ENCODE measurements at places on chromosomes 7 and 10.

DNA sequence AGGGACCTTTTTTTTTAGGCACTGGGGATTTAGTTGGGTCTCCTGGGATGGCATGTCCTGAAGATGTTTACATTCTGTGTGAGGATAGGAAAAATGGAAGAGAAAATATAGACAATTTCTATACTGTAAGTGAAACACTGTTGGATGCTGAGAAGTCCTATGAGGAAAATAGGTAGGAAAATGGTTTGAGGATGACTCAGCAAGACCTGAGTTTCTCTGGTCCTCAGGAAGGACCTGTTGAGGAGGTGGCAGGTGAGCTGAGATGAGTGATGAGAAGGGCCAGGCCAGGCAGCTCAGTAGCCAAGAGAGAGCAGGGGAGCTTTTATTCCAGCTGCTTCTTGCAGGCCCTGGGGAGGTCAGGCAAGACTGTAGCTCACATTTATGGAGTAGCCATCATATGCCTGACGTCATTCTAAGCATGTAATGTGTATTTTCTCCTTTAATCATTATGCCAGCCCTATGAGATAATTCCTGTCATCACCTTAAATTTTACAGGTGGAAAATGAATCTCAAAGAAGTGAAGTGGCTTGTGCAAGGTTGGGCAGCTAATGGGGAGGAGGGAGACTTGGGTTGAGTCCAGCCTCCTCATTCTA lies 19.1 kb upstream of the LRRC18 start:
- DNase-seq = no peak

DNA sequence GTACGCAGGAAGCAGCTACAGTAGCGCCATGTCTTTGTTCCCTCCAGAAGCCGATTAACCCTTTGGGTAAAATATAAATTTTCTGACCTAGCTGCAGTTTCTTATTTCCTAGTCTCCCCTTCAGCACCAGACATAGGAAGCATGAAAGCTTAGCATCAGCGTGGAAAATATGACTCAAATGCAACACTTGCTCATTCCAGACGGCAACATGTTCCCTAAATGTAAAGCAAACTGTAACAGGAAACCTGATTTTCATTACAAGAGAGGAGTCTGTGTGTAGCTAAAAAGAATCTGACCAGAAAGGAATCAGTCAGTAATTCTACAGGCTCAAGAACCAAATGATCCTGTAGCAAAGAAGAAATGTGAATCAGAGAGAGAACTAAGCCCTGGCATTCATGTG lies 219.2 kb downstream of the C7orf25 start:
- DNase-seq = peak; percentile 45

DNA sequence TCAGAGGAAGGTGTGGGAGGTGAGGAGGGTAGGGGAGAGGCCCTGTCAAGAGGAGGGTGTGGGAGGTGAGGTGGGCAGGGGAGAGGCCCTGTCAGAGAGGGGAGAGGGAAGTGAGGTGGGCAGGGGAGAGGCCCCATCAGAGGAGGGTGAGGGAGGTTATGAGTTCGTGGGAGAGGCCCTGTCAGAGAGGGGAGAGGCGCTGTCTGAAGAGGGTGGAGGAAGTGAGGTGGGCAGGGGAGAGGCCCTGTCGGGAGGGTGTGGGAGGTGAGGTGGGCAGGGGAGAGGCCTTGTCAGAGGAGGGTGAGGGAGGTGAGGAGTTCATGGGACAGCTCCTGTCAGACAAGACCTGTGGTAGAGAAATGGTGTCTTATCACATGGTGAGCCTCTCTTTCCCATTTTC lies 74.4 kb downstream of the INPP5A start:
- DNase-seq = no peak

GRCh38 chr10:51002469-51002868 lies 71.8 kb upstream of the PRKG1 start:
- DNase-seq = no peak

DNA sequence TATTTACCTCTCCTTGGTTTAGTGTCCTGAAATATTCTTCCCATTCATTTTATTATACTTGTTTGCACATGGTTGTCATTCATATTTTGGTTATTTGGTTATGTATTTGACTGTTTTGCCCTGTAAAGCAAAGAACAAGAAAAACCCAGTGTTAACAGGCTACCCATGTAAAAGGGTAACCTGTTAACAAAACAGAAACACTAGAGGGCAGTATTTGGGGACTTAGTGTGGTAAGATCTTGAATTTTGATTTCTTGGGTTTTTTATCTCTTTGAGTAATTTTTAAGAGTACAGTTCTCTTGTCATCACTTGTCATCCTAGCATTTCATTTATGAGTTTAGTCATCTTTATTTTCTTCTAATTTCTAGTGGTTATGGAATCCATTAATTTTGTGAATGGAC lies 51.3 kb downstream of the POLL start:
- DNase-seq = peak; percentile 46
